G401 (cell line): ENCODE measurements at places on chromosomes 3 and 15.

GRCh38 chr15:91508633-91509032, 344.9 kb upstream of the SLCO3A1 start:
- DNase-seq, result no peak

GRCh38 chr3:60216462-60217075, 1034.7 kb downstream of the FHIT start:
- no peak for DNase-seq

GRCh38 chr3:17354341-17354740, 388.1 kb downstream of the TBC1D5 start:
- DNase-seq, result no peak

GRCh38 chr3:22661121-22661700, 541.9 kb upstream of the UBE2E2 start:
- DNase-seq, result no peak
